ENCODE measurements at places on chromosomes 12 and 14. TPM values are rescaled to one million over a fixed set of nuclear protein-coding genes. Genes with fewer than 3 reads are reported as not detected.

SLC35F4 gene
- polyA plus RNA-seq = 3.1 TPM

RFX4 gene
- polyA plus RNA-seq = not detected

BMP4 gene
- 45.5 TPM for polyA plus RNA-seq

PAWR gene
- polyA plus RNA-seq = 94.3 TPM

STAT6 gene
- polyA plus RNA-seq = 97.0 TPM

HPD gene
- 5.3 TPM for polyA plus RNA-seq

SMOC1 gene
- polyA plus RNA-seq = 1.9 TPM

KRT74 gene
- polyA plus RNA-seq = not detected

CCDC38 gene
- 0.49 TPM for polyA plus RNA-seq

SLC6A15 gene
- polyA plus RNA-seq = 0.89 TPM

GPR84 gene
- 0.10 TPM for polyA plus RNA-seq

KRT75 gene
- not detected for polyA plus RNA-seq

CLEC4E gene
- 1.4 TPM for polyA plus RNA-seq

RPGRIP1 gene
- polyA plus RNA-seq = 0.64 TPM

PRKD1 gene
- polyA plus RNA-seq = 33.4 TPM

IL31 gene
- polyA plus RNA-seq = not detected

ESRRB gene
- 7.6 TPM for polyA plus RNA-seq

BORCS5 gene
- polyA plus RNA-seq = 9.2 TPM

CELA1 gene
- polyA plus RNA-seq = not detected

KLHDC1 gene
- polyA plus RNA-seq = 7.3 TPM

MYF5 gene
- not detected for polyA plus RNA-seq

PPM1H gene
- 27.7 TPM for polyA plus RNA-seq

LUM gene
- 135 TPM for polyA plus RNA-seq

LRFN5 gene
- 8.9 TPM for polyA plus RNA-seq

SRRM4 gene
- 0.03 TPM for polyA plus RNA-seq

MPHOSPH9 gene
- 29.4 TPM for polyA plus RNA-seq

OSBPL8 gene
- 82.2 TPM for polyA plus RNA-seq

TGM1 gene
- 2.3 TPM for polyA plus RNA-seq

LHX5 gene
- not detected for polyA plus RNA-seq
